ENCODE measurements at places on chromosomes 2 and 18. TPM values are rescaled to one million over a fixed set of nuclear protein-coding genes. Genes with fewer than 3 reads are reported as not detected.

DNA sequence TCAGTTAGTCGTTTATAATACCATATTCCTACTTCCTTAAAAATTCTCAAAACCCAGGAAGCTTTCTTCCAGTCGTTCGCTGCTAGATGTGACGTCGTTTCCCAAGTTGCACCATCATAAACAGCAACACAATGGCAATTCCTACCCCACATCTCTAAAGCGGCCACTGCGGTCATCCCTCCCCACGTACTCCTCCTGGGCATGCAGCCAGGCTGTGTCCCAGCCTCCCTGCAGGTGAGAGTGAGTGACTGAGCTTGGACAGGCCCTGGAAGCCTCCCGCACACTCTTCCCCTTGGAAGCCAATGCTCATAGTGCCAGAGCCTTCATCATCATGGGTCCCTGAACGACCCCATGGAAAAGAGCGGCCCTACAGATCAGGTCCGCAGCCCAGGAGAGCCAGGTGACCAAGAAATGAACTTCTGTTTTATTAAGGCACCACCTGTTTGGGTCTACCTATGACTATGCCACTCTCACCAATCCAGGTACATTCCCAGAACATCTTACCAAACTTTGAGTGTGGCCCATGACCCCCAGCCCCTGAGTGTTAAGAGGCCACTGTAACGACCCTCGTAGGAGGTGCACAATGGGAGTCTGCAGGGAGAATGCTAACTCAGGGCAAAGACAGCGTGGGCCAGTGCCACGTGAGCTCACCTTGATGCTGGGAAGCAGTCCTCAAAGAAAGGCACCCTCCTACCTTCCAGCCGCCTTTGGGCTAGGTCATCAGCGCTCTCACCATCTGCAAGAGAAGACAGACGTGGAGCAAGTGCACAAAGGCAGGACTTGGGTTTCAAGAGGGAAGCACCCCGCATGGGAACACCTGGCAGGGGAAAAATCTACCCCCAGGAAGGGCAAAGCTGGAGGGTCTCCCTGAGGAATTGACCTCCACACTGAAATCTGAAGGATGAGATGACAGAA, 74.7 kb upstream of the RAB6C start:
- no peak for DNase-seq

GRCh38 chr2:229519655-229520430, 194.5 kb downstream of the DNER start:
- DNase-seq, result no peak

DNA sequence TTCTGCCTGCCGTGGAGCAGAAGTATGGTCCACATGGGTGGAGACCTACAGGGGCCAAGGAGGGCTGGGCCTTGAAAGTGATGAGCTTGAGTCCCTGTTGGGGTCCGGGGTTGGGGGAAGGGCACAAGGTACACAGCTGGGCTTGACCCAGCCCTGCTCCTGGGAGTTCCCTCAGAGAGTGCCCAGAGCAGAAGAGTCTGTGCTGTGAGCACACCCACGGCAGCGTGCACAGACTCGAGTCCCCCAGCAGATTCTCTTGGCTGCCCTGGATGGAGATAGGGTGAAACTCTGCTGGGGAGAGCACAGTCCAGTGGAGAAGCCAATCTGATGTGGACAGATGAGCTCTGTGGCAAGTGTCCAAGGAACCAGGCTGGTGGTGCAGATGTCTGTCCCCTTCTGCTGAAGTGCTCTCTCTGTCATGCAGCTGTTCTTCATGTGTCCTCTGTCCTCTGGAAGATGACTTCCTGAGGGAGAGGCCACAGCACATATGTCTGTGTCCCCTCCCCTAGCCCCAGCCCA, 27.5 kb downstream of the INPP4A start:
- DNase-seq, result no peak

DNA sequence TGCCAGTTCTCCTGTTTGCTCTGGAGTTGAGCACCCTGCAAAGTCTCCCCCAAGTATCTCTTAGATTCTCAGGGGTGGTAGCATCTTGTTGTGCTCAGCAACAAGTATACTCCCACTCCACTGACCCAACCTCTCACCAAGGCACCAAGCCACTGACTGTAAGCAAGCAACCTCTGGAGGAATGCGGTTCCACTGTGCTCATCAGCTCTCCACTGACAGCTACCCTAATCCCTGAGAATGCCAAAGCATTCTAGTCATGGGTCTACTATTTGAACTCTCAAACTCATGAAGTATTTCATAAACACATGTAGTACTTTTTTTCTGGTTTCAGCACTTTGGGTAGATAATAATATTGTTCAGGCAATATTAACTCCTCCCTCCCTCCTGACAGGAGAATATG, 170.0 kb downstream of the EPHA4 start:
- DNase-seq, result peak; percentile 74

DNA sequence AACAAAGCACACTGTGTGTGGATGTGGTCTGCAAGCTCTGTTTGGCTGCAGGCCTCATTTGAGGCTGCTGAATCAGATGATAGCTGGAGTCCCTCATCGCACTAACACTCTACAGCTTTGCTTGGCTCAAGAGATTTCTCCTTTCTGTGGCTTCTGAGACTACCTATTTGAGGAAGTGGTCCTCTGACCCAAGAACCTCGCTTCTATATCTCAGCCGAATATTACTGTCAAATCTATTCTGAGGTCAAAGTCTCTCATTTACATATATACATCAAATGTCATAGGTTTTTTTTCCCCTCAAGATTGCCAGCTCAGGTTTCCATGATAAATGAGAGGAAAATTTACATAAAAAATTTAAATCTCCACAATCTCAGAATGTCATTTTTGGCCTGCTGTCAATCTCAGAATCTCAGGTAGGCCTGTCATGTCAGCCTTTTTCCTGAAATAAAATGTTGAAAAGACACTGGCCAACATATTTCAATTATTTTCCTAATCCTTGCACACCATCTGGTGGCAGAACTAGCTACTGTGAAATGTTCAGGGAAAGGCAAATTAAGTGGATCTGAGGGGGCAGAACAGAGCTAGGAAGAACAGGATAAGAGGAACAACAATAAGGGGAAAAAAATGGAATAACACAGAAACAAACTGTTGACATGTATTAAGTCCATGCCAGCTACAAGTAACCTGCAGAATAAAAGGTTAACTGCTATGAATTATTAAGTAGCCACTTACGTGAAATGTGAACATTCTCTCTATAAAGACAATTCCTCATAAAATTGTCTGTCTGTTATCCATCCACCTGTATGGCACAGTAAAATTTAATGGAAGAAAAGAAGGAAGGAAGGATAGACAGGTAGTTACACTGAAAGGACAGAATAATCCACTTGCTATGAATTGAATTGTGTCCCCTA, 39.3 kb downstream of the AP1S3 start:
- DNase-seq, result peak; percentile 81

DNA sequence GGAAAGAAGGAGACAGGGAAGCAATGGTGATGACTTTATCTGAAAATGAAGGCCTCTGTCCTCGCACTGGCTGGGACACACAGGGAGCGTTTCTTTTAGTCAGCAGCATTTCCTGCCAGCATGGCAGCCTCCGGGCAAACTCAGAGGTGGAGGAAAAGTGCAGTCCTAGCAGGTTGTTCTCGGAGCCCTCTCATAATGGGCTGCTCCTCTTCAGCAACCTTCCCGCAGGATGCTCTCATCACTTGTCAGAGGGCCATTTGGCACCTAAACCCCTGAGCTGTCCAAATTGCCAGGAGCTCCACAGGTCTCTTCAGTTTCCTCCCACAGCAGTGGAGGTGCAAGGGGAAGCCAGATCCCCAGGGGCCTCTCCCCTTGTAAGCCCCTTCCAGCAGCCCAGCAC, 6.2 kb downstream of the STK39 start:
- DNase-seq, result no peak

DNA sequence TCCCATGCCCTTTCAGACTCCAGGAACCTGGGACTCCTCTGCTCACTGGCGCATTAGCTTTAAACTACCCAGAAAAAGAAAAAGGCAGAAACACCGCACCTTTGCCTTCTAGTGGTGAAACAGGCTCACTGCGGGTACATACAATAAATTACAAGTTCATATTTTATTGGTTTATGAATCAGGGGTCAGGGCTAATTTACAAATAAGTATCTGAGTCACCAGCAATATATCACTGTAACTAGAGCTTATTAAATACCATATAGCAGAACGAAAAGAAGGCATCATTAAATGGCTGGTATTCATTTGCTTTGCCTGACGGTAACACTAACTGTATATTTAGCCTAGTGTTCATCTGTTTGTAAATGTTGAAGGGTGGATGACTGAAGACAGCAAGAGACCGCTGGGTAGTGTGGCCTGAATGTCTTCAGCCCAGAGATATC, 26.9 kb upstream of the DTNB start:
- DNase-seq, result peak; percentile 33

The REG3G gene
- total RNA-seq, result not detected

Measured in fibroblast of lung (primary cell).